ENCODE measurements at places on chromosomes 2 and 18.
A peak's percentile ranks its signal among the peaks of the same experiment; 100 is the strongest.

GRCh38 chr2:230170532-230170931, 49.3 kb downstream of the SP110 start:
- peak; percentile 8 for DNase-seq

DNA sequence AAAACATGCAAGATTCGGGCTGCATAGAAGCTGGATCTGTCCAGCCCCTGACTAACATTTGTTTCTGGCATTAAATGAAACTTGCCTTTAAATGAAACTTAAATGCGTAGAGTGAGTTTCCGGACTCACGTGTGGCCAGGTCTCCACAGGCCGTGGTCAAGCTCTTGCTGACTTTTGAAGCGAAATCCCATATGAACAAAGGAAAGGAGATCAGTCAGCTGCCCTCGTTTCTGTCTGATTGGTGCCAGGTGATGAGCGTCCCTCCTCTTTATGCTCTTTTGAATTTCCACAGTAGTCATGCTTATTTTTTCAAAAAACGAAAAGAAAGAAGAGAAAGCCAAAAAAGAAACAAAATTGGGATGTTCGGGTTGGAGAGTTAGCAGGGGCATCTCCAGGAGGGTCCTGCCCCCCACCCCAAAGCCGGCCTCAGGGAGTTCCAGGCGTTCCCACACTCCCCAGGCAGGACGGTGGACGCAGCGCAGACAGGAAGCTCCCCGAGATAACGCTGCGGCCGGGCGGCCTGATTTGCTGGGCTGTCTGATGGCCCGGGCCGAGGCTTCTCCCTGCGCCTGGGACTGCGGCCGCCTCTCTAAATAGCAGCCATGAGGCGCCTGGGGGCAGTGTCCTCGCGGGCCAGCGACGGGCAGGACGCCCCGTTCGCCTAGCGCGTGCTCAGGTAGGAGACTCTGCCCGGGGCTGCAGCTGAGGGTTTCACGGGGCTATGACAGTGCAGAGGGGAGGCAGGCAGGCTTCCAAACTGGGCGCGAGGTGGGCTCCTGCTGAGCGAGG, at the start of gene COLEC11:
Gene COLEC11 (plus strand): TSS at position 620 of the 789 bp plus-strand sequence. CDS start 9,229 bp downstream, outside the sequence.
- DNase-seq: peak; percentile 57

- DNase-seq: no peak
Measured at GRCh38 chr18:13371689-13372418, 153.3 kb downstream of the LDLRAD4 start.

GRCh38 chr18:24504401-24504800, 44.0 kb downstream of the HRH4 start:
- no peak for DNase-seq

- no peak for DNase-seq
Measured at GRCh38 chr2:173584676-173585458, 230.2 kb downstream of the CDCA7 start.

GRCh38 chr2:9258501-9258900, 51.9 kb downstream of the ASAP2 start:
- peak; percentile 67 for DNase-seq

DNA sequence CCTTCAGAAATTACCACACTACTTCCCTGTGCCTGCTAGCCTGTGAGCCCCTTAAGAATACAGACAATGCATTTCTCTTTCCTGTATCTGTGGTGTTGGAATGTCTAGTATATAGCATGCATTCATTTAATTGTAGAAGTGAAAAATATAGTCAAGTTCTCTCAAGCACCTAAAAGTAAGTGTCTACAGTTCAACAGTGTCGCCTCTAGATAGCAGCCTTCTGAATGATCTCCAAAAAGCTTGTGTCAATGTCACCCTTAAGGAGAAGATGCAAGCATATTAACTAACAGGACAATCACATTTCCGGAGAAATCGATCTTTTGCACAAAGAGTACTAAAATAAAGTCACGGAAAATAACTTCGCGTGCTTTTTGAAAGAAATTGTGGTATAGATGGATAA, 27.5 kb upstream of the DSG3 start:
- DNase-seq: no peak

- DNase-seq: peak; percentile 28
Measured at GRCh38 chr2:11133238-11133935, 21.9 kb upstream of the SLC66A3 start.

DNA sequence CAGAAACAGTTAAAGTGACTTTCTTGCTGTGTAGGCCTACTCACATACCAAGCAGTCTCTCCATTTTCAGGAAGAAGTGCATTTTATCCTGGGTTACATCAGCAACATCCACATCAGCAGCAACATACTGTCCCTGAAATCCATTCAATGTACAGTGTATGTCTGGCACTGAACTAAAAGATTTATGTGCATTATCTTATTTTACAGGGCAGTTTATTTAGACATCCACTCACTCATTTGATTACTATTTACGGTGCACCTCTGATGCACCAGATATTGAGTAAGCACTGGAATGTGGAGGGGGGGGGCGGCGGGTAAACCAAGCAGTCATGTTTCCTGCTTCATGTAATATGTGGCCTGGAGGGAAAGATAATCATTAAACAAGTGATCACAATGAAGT, 1128.2 kb downstream of the BCL11A start:
- peak; percentile 0 for DNase-seq

DNA sequence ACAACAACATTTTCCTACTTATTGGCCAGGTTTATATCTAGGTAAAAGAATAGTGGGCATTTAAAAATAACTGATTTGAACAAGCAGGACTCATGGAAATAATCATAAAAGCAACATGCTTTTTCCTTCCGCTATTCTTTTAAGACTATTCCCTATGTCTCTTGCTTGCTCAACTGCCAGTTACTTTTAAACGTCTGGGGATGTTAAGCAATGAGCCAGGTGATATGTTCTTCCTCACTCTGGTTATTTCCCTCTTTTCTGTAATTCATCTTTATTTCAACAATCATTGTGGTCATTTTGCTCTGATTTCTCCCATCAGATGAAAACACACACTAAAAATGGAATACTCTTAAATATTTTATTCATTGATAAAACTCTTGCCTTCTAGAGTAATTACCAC, 33.4 kb upstream of the SLC8A1 start:
- no peak for DNase-seq

GRCh38 chr2:178256382-178257042, 62.2 kb downstream of the OSBPL6 start:
- no peak for DNase-seq

GRCh38 chr2:234705108-234705507, 208.2 kb upstream of the ARL4C start:
- peak; percentile 77 for DNase-seq

DNA sequence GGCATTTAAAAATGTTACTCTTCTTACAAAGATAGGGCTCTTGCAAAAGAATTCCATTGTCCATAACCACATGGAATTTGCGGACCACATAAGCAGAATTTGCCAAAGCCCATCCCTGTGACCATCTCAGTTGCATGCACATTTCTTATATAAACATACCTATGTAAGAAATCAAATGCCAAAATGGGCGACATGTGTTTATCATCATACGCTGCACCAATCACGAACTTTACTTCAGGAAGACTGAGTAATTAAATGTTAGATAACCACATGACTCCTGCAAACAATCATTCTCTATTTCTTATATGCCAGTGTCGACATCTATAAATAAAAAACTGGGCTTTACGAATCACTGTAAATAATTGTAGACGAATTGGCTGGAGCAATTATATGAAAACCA, 186.1 kb upstream of the RBMS1 start:
- no peak for DNase-seq

DNA sequence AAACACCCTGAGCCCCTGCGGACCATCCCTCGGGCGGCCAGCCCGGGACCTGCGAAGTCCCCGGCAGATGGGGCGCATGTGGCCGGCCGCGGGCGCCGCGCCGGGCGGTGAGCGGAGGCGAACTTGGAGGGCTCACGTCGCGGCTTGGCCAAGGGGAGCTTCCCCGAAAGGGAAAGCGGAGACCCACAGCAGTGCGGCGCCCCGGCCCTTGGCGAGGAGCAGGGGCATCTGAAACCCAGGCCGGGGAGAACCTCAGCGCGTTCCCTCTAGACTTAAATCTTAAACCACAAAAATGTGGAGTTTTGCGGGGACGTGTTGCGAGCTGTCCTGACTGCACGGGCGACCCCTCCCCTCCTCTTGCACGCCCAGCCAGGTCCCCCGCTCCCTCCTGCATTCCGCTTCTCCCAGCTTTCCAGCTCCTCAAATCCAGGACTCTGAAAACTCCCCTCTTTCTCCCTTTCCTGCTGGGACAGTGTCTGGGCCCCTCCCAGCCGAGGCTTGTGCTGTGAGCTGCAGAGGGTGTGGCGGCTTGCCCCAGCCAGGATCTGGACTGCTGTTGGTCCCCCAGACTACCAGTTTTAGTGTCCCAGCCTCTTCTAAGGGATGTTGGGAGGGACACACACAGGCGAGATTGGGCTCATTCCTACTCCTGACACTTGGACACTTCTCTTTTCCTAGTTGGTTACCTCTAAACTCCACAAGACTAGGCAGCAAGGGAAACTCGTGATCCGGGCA, 1.3 kb downstream of the FMNL2 start:
- peak; percentile 58 for DNase-seq

DNA sequence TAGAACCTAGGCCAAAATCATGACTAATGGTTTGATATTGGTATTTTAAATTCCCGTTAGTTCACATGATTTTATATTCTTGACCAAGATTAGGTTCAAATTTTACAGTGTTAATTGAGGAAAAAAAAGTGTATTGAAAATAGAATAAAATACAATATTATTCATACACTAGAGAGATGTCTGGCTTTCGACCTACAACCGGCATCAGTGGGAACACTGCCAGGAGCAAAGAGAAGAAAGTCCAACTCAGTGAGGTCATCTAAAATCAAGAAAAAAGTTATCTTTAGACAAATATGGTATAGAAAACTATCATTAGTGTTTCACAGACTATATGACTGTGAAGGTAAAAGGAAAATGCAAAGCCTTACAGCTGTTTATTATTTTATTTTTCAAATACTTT, 81.5 kb downstream of the PIGN start:
- DNase-seq: peak; percentile 78

- peak; percentile 51 for DNase-seq
Measured at GRCh38 chr2:1769703-1770422, 25.5 kb upstream of the PXDN start.

DNA sequence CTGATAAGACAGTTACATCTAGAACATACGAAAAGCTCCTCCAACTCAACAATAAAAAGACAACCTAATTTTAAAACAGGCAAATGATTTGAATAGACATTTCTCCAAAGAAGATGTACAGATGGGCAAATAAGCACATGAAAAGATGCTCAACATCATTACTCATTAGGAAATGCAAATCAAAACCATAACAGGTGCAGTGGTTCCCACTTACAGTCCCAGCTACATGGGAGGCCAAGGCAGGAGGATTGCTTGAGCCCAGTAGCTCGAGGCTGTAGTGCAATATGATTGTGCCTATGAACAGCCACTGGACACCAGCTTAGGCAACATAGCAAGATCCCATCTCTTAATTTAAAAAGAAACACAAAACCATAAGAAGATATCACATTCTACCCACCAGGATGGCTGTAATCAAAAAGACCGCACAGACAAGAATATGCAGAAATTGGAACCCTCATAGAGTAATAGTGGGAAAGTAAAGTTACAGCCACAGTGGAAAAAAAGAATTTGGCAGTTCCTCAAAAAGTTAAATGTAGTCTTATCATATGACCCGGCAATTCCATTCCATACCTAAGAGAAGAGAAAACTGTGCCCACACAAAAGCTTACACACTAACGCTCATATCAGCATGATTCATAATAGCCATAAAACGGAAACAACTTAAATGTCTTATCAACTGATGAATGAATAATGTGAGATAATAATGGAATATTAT, 30.5 kb upstream of the ARMC9 start:
- peak; percentile 66 for DNase-seq

DNA sequence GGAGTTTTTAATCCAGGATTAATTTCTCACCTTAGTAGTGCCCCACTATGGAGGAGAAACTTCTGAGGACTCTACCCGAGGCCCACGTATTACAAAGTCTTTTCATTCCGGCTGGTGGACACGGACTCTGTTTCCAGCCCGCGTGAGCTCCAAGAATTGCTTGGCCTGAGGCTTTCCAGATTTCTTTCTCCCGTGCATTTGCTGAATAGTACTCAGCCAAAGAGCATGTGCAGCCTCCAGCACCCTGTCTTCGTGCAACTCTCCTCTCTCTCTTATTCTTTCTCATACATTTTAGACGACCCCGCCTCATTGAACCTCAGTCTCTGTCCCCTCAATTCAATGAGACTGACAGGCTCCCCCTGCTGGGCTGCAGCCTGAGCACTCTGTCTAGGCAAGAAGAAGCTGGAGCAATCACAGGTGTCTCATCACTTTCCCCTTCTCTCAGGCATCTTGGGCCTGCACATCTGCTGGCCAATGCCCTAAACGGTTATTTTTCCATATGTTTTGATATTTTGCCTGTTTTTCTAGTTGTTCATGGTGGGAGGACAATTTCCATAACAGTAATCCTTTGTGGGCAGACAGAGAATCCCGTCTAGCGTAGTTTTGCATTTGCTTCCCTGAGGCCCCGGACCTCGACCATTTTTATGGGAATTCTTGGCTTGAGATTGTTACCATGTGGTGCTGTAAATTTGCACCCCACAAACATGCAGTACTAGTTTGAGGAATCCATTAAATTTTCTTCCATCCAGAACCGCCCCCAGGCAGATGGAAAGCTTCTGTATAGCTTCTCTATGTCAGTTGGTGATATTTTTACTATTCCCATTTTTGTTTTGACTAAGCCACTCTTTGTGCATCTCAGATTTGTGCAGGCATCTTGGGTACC, 50.1 kb upstream of the LPIN2 start:
- peak; percentile 34 for DNase-seq

DNA sequence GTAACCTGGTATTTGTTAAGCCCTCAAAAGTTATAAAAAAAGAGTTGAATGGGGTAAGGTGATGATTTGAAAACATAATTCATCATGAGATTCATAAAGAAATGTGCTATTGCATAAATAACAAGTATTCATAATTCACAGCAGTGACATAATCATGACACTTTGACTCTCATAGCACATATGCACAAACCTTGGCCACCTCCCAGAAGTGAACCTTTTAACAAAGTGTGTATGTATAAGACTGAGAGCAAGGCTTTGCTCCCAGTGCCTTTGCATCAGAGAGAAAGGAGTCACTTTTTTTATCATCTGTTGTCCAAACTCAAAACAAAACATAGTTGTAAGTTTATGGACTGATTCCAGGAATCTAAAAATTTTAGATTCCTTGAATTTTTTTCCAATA, 15.0 kb upstream of the HTR2B start:
- no peak for DNase-seq

GRCh38 chr2:144671695-144672455, 152.0 kb upstream of the ZEB2 start:
- DNase-seq: peak; percentile 47

- DNase-seq: no peak
Measured at GRCh38 chr2:15195813-15196212, 365.3 kb downstream of the NBAS start.

- no peak for DNase-seq
Measured at GRCh38 chr18:72543357-72544055, 636 bp downstream of the CBLN2 start.

DNA sequence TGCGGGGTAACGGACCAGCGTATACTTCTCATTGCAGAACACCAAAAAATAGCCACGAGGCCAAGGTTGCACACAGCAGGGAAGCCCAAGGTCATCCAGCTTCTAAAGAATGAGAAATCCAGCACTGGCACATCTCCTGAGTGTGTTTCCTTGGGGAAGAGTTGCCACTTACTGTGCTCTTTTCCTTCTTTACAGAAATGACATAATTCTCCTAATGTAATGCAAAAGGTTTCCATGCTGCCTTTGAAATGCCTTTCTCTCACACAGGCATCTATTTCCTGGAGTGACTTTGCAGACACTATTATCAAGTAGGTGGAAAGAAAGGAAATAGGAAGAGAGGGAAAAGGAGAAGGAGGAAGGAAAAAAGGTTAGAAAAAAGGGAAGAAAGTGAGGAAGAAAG, 862.1 kb upstream of the CELF4 start:
- DNase-seq: no peak

GRCh38 chr2:27715318-27716210, 51.9 kb downstream of the SLC4A1AP start:
- DNase-seq: no peak
